ENCODE measurements at places on chromosomes 11 and 22.

GRCh38 chr11:34273099-34273498, 84.7 kb downstream of the ABTB2 start:
- no peak for DNase-seq

- no peak for DNase-seq
Observed at GRCh38 chr11:3934658-3935057, 79.2 kb downstream of the STIM1 start.

DNA sequence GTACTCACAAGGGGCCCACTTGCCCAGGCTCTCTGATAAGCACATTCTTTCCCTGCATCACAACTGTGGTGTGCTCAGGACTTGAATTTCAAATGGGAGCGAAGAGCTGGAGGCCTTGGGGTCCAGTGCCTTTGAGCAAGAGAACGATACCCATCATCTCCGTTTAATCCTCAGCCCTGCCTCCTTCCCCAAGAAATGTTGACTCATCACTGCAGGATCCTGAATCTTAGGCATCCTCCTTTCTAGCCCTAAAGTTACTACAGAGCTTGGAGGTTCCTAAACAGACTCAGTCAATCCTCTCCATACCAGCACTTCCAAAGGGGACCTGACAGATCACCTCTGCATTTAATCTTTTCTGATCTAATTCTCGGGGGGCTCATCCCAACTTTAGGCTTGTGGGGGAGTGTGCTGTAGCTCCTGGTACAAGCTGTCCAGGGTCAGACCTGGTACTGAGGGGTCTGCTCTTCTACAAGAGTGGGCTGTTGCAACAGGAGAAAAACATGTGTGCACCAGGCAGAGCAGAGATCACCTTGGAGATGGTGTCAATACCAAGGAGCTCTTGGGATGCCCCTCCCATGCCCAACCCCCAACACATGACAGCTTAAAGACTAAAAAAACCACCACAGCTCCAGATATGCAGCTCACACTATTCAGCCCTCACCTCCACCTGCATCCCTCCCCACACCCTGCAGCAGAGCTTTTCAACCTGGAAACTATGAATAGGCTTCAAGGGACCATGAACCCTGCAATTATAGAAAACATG, 3.9 kb upstream of the PRG2 start:
- no peak for DNase-seq

DNA sequence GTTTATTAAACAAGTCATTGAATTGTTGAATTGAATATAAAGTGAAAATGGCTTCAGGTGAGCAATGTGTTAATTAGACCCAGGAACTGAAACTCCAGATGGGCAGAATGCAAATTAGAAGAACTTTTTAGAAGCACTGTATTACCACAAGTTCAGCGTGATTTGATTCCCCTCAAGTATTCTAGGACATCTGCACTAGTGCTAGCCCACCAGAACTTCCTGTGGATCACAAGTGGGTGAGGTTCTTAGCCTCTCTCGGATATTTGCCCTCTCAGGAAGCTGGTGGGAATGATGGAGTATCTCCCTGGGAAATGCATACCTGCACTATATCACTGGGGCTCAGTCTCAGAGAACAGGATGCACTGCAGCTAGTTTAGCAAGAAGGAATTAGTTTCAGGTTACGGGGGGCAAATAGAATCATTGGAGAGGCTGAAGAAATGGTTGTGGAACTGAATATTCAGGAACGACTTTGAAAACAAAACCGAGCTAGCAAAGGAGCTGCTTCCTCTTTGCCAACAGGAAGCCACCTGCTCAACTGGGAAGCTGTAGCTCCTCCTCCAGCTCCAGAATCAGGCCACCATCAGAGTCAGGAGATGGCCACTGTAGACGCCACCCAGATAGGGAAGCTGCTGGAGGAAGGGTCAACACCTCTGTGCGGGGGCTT, 74.3 kb downstream of the DHCR7 start:
- no peak for DNase-seq

DNA sequence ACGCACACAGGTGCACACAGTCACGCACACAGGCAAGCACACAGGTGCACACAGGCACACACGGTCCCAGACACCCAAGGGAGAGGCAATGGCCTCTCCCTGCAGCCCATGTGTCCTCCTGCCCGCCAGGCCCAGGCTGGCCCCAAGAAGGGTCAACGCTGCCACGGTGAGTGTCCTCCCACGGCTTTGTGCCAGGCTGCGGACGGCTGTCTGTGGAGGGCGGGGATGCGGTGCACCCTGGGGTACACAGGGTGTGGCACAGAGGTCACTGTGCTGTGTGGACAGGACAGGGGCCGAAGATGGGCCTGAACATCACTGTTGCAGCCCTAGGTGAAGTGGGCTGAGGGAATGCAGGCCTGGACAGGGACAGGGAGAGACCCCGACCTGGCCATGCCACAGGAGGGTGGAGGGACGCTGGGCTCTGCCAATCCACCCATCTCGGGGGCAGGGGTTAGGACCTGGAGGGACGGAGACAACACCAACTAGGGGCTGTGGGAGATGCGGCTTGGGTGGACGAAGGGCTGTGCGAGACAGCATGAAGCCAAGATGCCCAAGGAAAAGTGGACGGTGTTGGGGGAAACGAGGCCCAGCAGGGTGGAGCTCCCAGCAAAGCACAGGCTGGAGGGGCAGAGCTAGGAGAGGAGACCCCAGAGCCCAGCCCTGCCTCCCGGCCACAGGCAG, 523.8 kb downstream of the BRD1 start:
- DNase-seq, result no peak

- no peak for DNase-seq
Observed at GRCh38 chr22:22210889-22211833, 33.4 kb upstream of the VPREB1 start.

DNA sequence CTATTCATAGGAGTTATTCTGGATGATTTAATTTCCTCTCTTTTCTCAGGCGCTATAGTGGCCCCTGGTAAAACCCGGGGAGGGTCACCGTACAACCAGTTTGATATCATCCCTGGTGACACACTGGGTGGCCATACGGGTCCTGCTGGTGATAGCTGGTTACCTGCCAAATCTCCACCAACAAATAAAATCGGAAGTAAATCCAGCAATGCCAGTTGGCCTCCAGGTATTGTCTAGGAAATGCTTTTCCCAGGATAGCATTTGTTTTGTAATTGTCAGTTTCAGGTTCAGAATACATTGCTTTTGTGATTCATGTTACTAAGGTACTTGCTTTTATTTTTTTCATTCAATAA, 35.6 kb upstream of the ADSL start:
- no peak for DNase-seq

GRCh38 chr11:1761857-1762536, 1.7 kb downstream of the CTSD start:
- DNase-seq, result no peak

- DNase-seq, result no peak
Observed at GRCh38 chr11:59542142-59542810, 30.9 kb downstream of the OR4D9 start.

DNA sequence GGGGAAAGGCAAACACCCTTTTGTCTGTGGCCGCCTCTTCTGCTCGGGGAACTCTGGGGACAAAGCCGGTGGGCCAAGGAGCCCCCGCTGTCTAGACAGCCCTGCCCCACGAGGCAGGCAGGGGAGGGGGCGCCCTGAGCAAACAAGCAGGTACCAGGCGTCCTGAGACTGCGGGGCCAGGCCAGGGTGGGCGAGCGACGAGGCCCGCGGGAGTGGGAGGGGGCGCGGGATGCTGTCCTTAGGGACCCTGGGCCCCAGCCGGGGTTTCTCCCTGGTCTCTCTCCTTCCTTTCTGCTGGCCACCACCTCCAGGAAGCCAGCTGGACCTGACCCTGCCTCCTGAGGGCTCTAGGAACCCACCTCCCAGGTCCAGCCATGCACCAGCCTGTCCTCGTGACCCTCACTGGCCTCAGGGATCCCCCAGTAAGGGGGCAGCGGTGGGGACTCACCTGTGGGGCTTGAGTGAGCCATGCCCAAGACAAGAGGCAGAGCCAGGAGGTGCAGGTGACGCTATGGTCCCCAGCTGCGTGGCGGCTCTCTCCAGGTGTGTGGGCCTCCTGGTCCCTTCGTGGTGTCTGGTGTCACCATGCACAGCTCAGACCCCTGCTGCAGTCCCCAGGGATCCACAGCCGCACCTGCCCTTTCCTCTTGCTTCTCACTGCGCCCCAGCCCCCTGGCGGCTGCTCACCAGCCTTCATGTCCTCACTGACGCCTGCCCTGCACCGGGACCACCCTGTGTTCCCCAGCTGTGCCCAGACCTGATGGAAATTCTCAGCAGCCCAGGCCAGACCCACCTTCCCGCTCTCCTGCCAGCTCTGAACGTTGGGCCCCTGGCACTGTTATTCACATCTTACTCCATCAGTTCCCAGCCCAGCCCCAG, 26.5 kb upstream of the MUC5AC start:
- DNase-seq, result no peak

DNA sequence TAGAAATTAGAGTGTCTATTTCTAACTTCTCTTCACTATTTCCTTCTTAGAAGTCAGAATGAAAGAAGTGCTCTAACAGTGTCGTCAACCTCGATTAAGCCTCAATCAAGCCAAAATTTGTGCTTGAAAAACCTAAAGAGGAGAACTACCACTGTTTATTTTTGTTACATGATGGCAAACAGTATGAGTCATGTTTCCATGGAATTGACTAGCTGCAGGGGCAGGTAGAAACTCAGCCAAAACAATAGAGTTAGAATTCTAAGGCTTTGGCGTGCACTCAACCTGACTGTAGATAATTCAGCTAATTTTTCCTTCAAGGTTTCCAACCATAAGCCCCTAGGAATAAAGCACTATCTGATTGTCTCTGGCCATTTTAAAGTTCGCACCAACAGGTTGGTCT, 415.9 kb downstream of the ETS1 start:
- DNase-seq, result no peak

- DNase-seq, result no peak
Observed at GRCh38 chr11:2780850-2781407, 81.1 kb upstream of the KCNQ1OT1 start.

All from stromal cell of bone marrow (primary cell).